ENCODE measurements at places on chromosomes 7 and 10.
A peak's percentile ranks its signal among the peaks of the same experiment; 100 is the strongest.

DNA sequence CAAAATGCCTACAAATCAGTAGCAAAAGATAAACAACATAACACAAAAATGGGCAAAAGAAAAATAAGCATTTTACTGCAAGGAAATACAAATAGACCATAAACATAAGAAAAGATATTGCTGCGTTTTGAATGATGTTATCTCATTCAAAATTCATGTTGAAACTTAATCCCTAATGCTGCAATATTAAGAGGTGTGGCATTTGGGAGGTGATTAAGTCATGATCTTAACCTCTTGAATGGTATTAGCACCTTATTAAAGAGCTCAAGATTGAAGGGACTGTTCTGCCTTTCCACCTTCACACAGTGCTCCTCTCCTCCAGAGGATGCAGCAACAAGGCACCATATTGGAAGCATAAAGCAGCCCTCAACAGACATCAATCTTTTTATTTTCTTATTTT is 12.4 kb upstream of the TNKS2 start:
- DNase-seq: no peak

DNA sequence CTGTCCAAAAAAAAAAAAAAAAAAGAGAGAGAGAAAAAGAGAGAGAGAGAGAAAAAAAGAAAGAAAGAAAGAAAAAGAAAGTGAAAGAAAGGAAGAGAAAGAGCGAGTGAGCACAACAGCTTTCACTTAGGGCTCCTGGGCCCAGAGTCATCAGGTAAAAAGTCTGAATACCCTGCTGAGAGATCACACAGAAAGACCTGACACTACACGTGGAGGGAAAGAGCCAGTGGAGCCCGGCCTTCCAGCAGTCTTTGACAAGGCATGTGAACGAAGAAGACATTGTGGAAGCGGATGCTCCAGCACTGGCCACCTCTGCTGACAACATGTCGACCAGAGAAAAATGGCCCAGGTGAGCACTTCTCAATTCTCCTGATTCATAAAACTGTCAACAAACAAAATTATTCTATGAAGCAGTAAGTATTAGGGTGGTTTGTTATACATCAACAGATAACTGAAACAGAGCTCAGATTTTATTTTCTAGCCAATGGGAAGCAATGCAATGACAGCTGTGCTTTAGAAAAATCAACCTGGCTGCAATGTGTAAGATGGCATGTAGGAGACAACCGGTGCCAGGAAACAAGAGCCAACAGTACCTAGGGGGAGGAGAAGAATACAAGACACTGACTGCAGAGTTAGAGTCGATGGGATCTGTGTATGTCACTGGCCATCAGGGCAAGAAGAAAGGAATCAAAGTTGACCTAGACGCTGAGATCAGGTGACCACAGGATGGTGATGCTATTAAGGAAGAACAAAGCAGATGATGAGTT is 4.4 kb downstream of the RNF216 start:
- no peak for DNase-seq

GRCh38 chr7:128108641-128109423 is 77.6 kb upstream of the LRRC4 start:
- DNase-seq: no peak

GRCh38 chr7:121186746-121187145 is 142.1 kb upstream of the WNT16 start:
- no peak for DNase-seq

DNA sequence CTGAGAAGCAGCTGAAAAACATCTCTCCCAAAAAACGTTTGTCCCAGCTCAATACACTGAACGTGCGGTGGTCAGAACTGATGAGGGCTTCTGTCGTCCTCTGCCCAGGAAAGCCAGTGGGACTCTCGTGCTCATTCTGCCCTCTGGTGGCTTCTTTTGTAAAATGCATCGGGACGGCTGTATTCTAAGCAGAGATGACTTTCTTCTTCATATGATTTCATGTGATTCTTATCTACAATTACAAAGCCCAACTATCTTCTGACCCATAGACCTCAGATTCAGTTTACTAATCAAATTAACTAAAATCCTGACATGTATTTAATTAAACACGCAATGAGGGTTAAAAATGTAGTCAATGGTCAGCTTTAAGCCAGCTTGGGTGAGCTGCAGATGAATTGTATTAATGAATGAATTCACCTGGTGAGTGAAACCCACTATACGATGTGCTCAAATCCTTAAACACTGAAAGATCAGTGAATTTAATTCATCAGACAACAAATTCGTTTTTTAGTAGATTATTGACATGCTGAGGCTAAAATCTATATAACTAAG is 117.6 kb upstream of the FAM204A start:
- peak; percentile 2 for DNase-seq

GRCh38 chr10:112526139-112526538 is 79.1 kb downstream of the VTI1A start:
- DNase-seq: no peak

DNA sequence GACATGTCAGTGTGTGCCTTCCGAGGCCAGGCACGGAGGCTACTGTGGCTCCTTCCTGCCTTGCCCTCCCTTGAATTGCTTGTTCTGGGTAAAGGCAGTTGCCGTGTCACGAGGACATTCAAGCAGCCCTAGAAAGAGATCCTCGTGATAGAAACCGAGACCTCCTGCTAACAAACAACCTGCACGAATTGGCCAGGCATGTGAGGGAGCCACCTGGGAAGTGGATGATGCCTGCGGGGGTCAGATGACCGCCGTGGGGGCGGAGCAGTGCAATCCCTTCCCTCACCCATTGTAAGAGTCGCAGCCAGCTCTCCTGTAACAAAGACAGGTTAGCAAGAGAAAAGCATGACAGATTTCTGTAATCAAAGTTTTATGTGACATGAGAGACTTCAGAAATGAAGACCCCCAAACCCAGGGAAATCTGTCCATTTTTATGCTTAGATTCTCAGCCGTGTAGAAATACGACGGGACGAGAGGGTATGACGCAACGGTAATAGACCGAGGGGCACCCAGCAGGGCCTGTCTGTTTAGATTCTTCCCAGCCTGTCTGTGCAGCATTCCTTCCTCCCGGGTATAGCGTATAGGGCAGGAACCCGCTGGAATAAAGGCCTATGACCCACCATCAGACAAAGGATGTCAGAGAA is 241.7 kb downstream of the GATA3 start:
- no peak for DNase-seq

DNA sequence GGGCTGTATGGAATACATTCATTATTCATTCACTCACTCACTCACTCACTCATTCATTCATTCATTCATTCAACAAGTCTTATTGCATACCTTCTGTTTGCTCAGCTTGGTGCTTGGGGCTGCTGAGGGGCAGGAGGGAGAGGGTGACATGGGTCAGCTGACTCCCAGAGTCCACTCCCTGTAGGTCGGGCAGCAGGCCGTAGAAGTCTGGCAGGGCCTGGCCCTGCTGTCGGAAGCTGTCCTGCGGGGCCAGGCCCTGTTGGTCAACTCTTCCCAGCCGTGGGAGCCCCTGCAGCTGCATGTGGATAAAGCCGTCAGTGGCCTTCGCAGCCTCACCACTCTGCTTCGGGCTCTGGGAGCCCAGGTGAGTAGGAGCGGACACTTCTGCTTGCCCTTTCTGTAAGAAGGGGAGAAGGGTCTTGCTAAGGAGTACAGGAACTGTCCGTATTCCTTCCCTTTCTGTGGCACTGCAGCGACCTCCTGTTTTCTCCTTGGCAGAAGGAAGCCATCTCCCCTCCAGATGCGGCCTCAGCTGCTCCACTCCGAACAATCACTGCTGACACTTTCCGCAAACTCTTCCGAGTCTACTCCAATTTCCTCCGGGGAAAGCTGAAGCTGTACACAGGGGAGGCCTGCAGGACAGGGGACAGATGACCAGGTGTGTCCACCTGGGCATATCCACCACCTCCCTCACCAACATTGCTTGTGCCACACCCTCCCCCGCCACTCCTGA is 2.4 kb downstream of the EPO start:
- DNase-seq: no peak

DNA sequence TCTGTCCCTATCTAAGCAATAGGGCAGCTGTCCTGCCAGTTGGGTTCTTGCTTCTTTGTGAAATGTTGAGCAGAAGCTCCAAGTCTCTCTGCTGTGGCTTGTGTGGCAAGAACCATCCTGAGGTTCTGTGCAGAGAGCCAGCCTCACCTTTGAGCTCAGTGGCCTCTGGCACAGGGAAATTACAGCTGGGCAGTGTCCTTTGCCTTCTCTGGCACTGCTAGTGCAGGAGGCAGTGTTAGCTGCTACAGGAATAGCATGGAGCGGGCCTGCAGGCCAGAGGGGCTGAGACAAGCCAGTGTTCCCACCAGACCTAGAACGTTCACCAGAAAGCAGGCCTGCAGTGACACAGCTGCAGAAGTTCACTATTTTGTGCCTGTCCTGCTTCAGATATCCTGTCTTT is 1.8 kb downstream of the PRXL2A start:
- no peak for DNase-seq

DNA sequence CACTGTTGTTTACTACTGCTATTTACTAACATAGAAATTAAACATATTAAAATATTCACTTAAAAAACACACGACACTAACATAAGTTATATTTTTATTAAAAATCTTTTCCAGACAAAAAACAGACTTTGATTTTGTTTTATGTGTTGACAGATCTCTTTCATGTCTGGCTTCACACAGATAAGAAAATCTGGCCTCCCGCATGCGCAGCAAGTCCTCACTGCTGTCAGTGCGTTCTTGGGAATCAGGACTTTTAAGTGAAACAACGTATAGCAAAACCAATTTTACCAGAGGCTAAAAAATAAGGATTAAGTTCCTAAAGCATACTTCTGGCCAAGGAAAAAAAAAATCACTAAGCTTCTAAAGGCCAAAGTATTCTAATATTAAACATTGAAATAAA is 1.2 kb upstream of the IDI1 start:
- no peak for DNase-seq

DNA sequence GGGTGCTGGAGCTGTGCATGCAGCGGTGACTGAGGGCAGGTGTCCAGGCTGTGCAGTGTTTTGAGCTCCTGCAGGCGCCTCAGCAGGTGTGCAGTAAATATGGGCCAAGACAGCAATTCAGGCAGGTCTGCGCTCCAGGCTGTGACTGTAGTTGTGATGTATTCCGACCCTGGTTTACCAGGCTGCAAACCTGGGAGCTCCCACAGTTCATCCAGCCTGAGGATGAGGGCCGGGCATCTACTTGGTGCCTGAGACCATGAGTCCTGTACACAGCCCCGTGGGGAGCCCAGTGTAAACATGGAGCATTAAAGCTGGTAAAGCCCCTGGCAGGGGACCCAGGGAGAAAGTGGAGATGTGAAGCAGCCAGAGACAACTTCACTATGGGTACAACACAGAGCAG is 82.8 kb downstream of the VOPP1 start:
- no peak for DNase-seq

- DNase-seq: no peak
These were observed 338.1 kb downstream of the DNAJB6 start for GRCh38 chr7:157674715-157675426.

All from stimulated activated CD8-positive, alpha-beta memory T cell treated with anti-CD3 and anti-CD28 coated beads, Interleukin-2, amount 100 ng/mL, for 48 hours (primary cell).